Karpas-422 (cell line): ENCODE measurements at places on chromosomes 4 and X.

DNA sequence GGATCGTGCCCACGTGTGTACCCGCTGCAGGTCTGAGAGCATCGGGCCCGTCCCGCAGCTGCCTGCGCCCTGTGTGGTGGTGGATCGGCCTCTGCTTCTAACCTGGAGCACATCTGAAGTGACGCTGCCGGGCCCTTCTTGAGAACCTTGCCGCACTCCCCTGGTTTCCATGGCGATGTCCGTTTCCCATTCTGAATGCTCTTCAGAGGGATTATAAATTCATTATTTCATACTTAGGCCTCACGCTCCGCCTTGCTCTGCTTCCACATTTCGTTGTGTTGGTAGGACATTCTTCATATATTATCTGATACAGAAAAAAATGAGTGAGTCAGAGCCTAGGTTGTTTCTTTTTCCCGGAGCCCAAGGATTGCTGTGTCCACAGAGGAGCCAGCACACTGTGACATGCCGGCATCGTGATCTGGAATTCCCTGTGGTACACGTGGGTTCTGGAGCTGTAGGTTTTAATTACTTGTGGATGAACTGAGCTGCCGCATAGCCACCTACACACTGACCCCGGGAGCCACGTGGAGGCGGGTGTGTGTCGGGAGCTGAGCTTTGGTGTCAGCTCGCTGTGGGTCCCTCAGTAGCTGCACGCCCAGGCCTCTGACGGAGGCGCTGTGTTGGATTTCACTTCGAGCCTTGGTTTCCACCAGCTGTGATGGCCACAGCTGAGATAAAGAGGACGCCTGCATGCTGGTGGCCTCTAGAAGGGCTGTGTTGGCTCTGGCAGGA, 63.4 kb downstream of the PSAPL1 start:
- DNase-seq: no peak

DNA sequence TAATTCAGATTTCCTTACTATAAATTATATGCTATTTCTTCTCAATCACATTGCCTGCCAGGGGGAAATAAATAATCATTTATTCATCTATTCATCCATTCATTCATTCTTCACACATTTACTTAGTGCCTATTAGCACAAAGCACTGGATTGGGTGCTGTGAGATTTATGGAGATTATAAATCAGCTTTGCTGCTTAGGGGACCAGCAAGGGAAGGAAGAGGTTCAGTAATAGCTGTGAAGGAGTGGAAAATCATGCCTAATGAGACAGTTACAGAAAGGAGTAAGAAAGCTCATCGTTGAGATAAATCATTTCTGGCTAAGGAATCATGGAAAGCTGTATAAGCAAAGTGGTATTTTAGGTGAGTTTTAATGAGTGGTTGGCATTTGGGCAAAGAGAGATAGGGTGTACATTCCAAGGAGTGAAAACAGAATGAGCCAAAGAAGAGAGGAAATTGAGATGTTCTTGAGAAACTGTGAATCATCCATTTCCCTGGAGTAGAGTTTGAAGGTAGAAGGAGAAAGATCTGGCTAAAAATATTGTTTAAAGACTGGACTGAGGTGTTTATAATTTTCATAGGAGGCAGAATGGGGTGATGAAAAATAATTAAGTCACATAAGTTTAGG, 9.6 kb downstream of the ARSJ start:
- DNase-seq: no peak

- DNase-seq: no peak
Observed at GRCh38 chrX:19555683-19556082, 40.4 kb upstream of the MAP3K15 start.

DNA sequence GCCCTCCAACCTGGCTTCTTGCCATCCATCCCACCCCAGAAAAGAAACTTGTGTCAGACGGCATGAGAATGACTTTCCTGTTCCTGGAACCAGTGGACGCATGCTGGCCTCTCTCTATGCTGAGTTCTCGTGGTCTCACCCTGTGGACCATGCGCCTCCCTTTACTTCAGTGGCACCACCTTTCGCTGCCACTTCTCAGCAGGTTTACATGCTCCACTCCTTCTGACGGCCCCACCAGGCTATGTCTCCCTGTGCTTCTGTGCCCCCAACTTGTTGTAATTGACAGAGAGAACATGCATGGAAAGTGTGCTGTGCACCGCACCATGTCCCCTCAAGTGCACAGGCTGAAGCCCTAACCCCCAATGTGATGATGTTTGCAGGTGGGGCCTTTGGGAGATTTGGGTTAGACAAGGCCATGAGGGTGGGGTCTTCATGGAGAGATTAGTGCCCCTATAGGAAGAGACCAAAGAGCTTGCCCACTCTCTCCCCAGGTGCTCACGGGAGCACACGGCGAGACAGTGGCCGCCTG, 3.1 kb upstream of the PPP2R2C start:
- no peak for DNase-seq

- DNase-seq: no peak
Observed at GRCh38 chrX:38249965-38250364, 29.3 kb upstream of the SRPX start.

GRCh38 chr4:2175990-2176698, 65.8 kb downstream of the HAUS3 start:
- DNase-seq: no peak

GRCh38 chr4:4568806-4569427, 27.1 kb upstream of the STX18 start:
- DNase-seq: no peak

DNA sequence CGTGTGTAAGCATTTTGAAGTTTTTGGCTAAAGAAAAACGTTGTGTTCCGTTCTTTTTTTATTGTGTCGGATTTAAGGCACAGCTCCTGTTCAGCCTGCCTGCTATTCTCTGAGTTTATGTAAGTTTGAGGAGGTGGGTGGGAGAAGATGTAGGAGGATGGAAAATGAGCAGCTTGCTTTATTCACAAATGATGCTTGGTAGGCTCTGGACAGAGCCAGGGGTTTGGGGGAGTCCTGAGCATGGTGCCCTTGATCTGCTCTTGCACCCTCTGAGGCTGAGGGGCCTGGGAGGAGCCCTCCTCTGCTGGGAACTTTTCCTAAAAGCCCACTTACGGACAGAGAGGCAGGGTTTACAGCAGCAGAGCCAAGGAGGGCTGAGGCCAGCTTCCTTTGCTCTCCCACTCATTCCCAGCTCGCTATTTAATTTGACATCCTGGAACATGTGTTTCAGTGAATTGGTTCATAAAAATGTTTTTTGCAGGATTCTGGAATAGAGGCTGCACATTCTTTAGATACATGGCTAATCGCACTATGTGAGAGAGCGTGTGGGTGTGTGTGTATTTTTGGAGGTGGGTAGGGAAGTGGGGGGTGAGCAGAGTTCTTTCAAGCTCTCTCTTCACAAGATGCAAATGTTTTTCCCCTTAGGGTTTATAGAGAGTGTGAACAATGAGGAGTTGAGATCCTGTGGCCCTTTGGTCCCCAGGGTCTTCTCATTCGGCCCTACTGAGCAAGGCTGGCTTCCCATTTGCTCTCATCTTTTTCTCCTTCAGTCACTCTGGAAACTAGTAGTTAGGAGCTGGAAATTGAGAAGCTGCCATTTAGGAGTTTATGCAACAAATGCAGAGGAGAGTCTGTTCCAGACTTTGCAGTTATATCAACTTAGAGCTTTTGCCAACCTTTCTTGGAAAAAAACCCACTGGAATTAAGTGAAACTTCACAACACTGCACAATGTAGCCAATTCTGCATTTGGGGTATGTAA, 32.1 kb downstream of the TMEM131L start:
- peak; percentile 87 for DNase-seq

DNA sequence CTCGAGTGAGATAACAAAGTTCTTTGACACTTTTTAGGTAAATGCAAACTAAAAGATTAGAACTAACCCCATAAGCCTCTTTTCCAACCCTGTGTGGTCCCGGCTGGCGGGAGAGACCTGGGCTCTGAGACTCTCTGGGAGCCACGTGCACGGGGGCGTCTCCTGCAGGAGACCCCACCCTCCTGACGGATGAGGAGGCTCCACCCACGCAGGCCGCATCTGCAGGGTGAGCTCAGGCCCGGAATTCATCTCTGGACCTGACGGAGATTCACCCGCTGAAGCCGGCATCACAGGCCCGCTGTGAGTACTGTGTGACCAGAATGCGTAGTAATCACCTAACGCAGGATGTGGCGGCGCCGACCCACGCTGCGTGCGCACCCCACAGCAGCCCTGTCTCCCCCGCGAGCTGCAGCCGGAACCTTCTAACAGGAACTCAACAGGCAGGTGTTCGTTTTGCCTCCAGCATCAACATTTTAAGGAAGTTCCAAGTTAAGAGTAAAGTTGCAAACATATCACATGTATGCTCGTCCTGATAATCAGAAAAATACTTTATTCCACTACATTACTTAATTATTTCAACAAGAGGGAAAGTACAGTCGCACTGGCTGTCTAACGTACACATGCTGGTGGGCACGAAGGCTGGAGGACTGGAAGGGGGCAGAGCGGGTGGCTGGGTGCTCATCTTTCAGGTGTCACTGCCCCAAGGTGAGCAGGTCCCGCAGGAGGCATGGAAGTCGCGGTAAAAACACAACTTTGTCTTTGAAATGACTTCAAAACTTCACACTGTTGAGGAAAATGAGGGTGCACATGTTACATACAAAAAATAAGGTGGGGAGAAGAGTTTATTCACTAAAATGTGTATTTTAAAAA, 44.5 kb downstream of the FGFRL1 start:
- peak; percentile 78 for DNase-seq

DNA sequence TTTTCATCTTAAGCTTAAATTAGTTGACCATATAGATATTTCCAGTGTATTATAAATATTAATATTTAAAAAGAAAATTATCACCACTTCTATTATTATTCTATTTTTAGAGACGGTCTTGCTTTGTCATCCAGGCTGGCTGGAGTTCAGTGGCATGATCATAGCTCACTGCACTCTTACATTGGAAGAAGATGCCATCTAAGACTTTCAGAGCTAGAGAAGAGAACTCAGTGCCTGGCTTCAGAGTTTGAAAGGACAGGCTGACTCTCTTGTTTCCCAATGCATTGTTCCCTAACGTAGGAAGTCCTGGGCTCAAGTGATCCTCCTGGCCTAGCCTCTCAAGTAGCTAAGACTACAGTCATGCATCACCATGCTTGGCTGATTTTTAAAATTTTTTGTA, 75.9 kb downstream of the FIP1L1 start:
- no peak for DNase-seq

DNA sequence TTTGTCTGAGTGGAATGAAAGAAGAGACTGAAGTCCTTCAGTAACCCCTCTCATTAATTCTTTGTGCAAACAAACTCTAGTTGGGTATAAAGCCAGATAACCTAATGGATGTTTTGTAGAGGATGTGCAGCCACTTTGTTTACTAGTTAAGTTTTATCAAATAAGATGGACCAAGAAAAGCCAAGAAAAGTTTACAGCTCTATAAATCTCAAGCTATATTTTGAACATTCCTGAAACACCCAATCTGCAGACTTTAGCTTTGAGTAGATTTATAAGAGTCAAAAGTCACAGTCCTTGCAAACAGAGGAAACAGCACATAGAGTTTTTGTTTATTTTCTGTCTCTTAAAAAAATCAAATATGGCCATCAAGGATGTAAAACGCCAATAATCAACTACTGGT, 452.9 kb downstream of the SPRY1 start:
- DNase-seq: no peak

GRCh38 chr4:2595952-2596552, 59.6 kb downstream of the FAM193A start:
- DNase-seq: no peak

GRCh38 chr4:73589261-73589847, 30.9 kb downstream of the RASSF6 start:
- peak; percentile 86 for DNase-seq

- DNase-seq: no peak
Observed at GRCh38 chr4:180808862-180809261, 1434.3 kb upstream of the TENM3 start.

- no peak for DNase-seq
Observed at GRCh38 chrX:53813670-53814440, 127.3 kb upstream of the HUWE1 start.

GRCh38 chr4:184929476-184929875, 88.8 kb upstream of the HELT start:
- DNase-seq: no peak

DNA sequence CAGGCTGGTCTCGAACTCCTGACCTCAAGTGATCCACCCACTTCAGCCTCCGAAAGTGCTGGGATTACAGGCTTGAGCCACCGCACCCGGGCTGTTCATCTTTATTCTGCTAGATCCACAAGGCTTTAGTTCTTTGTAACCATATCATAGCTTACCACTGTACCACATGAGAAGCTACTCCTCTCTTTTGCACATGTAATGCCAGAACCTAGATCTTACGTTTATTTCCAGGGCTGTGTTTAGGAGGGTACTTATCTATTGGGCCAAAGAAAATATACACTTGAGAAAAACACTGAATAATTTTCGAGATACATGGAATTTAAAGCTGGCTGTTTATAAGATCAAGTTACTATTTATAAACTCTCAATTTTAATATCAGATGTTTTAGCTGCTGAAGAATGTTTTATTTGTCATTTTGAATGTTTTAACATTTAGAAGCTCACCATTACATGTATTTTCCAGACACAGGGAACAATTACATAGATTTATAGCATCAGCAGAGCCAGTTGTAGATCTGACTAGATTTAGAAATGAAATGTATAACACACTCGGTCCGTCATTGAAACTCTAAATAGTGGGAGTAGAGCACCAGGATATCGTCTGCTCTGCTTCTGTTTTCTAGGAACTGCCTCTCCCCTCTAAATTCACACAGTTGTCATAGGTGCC, 155.3 kb upstream of the HAND2 start:
- no peak for DNase-seq

DNA sequence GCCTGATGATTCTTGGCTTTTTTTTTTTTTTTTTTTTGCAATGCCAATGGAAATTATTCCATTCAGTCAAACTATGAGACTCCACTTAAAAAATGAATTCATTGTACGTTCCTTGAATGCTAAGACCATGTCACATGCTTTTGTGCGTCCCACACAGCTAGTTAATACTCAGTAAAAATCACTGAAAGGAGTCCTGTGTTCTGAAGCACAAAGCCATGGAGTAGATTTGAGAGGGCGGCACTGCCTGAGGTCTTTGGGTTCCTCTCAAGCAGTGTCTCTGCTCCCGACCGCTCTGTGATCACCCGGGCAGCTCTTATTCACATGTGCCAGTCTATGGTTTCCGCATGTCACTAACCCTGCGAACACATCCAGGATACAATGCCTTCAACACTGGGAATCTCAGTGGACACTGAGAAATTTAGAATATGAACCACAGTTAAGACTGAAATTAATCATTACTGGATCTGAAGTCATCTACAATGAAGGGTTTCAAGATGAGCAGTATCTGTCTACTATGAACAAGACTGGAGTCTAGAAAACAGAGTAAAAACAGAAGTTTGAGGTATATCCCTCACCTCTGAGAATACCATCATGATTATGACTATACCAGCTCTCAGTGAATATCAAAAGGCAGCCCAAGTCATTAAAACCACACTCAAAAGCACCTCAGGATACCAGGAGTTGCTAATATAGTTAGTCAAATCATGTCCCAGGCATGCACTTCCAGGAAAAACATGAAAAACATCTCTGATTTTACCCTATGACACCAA, 193.0 kb downstream of the MGST2 start:
- no peak for DNase-seq
